H1 (cell line): ENCODE measurements at places on chromosomes 5 and 9.

- DNase-seq = no peak
Measured at GRCh38 chr9:19516348-19516747, 107.5 kb downstream of the ACER2 start.

DNA sequence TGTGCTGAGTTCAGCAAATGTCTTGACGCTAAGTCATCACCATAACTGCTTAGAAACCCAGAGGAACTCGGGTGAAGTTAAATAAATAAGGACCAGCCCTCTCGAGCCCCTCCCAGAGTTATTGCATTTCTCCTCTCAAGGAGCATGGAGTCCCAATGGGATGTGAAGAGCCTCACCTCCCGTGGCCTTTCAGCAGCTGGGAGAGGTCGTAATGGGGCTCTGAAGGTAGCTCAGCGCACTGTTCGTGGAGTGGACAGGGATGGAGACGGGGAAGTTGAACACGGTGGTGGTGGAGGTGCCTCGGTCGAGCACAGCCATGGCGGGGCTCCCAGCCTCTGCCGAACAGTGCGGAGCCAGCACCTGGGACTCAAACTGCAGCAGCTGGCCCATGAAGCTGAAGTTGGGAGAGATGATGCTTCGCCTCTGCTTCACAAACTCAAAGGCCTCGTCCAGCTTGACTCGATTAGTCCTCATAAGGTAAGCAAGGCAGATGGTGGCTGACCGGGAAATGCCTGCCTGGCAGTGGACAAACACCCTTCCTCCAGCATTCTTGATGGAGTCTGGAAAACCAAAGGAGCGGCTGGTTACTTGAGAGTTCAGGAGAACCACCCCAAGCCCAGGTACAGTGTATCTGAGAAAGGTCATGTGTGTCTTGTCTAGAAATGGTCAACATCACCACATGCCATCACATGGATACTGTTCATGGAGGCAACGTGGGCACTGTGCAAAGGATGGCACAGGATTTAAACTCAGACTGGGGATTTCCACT, 2.2 kb downstream of the DUSP1 start:
- DNase-seq = no peak

- DNase-seq = no peak
Measured at GRCh38 chr5:163612358-163613149, 107.1 kb downstream of the MAT2B start.

DNA sequence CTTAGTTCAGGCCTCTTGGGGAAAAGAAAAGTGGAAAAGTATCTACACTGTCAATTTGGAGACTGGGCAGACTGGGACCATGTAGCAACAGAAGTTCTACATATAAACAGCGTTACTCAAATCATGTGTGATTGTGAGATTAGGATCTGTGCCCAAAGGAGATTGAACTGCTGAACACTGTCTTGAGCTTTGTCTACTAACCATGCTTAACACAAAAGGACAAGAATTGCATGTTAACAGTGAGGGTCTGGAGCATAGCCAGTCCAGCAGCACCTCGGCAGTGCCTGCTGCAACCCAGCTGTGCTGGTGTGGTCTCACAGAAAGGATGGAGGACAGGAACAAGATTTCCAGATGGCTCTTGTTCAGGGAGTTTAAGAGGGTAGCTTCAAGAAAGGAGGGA, 5.7 kb downstream of the PAM start:
- DNase-seq = no peak

GRCh38 chr9:131701789-131702337, 38.0 kb downstream of the RAPGEF1 start:
- DNase-seq = no peak

DNA sequence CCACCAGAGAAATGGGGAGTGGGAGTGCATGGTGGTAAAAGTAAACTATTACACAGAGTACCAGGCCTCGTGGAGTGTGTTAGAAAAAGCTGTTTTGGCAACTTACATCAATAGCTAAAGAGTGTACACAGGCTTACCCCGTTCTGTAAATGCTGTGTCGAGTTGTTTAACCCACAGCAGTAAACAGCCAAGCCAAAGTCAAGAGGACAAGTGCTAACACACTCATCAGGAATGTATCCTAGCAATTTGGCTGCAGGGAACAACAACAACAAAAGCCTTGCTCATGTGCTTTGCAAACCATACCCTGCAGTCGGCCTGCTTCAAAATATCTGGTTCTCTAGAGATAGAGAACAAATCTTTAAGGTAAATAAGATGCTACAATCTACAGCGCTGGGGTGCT, 15.9 kb downstream of the DAP start:
- DNase-seq = no peak

DNA sequence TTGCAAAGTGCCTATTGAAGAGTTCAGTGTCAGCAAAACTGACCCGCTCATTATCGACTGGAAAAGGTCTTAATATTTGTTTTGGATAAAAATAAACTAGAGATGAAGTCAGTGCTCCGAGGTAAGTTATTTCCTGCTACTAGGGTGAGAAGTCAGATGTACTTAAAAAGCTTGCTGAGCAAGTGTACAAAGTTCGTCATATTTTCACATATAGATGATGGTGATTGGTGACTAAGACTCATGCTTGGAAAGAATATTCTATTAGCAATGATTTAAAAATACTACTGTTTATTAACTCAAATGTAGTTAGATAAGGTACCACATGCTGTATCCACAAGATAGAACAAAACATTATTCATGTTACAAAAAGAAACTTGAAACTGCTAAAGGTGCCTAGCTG, 643.7 kb downstream of the GABRG2 start:
- no peak for DNase-seq

GRCh38 chr9:95095641-95096355, 221.7 kb downstream of the FANCC start:
- DNase-seq = no peak

DNA sequence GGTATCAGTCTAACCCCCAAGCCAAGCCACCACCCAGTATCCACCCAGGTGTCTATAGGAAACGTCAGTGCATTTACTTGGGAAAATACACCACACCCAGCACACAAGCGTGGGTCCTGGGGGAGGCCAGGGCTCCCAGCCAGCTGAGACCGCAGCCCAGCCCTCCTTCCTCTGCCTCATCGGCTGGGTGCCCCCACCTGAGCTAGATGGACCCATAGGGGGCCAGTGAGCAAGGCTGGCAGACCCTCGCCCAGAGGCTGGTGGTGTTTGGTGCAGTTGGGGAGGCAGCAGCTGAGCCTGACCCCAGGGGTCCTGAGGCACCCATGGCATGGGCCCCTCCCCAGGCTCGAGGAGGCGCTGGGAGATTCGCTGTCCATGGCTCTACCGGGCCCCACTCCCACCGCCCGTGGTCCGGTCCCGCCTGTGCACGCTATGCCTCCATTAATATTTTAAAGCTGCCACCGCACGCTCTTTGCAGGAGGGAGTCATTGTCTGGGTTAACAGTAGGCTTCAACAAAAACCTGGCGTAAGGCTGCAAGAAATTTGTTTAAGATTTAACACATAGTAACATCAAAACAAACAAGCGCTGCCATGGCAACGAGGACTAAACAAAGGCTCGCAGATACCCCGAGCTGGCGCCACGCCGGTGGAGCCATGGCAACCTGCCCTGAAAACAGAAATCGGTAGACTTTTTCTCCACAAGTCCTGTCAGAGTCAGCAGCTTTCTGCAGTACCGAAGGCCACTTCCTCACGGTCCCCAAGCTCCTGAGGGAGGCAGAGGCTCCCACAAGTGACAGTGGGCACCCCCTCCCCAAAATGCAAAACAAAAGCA, 20.6 kb downstream of the TPPP start:
- DNase-seq = no peak

DNA sequence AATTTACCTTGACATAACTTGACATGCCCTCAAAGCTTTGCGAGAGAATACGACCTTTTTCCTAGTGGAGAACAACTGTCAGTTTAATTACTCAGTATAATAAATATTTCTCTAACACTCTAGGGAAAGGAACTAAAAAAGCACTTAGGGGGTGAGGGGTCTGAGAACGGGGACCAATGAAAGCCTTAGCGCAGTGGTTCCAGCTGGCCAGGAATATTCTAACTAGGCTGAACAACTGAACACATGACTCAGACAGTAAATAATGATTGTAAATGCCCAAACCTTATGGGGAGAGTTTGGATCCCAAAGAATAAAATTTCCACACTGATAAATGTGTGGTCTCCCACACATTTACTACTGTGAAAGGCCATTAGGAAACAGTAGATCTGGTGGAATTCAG, 14.9 kb downstream of the MYO10 start:
- no peak for DNase-seq

DNA sequence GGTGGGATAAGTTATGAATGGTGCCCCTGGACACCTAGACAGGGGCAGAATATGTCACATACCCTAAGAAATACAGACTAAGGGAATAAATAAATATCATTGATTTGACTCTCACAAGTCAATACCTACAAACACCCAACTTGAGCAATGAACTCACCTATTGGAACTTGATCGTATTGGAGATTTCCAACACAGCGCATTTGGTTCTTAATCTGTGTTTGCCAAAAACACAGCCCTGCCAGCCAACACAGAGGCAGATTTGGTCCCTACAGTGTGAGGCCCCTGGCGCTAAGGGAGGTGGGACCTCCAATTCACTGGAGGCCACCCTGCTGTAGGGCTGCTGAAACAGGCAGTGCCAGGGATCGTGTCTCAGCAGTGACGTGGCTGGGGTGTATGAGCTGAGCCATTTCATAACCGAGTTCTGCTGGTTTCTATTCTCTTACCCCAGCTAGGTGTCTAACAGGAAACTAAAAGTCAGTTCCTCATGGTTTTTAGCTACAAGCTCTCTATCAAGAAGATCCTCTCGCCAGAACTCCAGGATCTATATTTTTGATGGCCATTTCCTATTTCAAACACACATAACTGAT, 84.5 kb downstream of the SLC1A1 start:
- DNase-seq = no peak

GRCh38 chr5:66796305-66797292, 200.4 kb downstream of the MAST4 start:
- DNase-seq = no peak

- DNase-seq = no peak
Measured at GRCh38 chr5:133307275-133307674, 255.5 kb downstream of the HSPA4 start.

GRCh38 chr9:33498387-33498786, 24.7 kb upstream of the NOL6 start:
- DNase-seq = no peak

DNA sequence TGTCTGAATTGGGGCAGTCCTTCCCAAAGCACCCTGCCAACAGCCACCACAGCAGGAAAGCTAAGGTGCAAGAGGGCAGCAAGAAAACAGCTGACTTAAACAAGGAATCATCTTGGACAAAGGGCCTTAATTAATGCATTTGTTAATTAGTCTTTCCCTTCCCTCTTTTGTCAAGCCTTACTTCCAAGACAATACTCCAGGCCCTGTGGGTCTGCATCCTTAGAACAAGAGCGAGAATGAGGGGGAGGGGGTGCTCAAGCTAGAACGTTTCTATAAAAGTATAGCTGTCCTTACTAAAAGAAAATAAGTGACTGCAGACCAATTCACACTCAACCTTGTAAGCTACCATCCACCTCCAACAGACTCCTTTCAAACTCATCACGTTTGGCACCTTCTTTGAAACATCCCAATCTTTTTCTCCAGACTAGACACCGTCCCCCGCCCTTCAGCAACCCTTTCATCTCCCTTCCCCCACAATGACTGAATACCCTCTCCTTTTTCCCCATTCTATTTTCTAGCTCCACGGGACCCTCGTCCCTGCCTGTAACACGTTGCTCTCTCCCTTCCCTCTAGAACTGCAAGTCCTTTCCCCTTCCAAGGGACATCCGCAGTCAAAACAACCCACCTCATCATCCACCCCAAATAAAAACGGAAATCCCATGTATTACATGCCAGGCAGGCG, 85.7 kb upstream of the RNF38 start:
- no peak for DNase-seq

- DNase-seq = no peak
Measured at GRCh38 chr5:36881304-36881703, 4.7 kb downstream of the NIPBL start.

GRCh38 chr9:95065224-95065623, 252.3 kb downstream of the FANCC start:
- no peak for DNase-seq

GRCh38 chr5:134070725-134071613, 43.5 kb upstream of the TCF7 start:
- DNase-seq = peak; percentile 75

DNA sequence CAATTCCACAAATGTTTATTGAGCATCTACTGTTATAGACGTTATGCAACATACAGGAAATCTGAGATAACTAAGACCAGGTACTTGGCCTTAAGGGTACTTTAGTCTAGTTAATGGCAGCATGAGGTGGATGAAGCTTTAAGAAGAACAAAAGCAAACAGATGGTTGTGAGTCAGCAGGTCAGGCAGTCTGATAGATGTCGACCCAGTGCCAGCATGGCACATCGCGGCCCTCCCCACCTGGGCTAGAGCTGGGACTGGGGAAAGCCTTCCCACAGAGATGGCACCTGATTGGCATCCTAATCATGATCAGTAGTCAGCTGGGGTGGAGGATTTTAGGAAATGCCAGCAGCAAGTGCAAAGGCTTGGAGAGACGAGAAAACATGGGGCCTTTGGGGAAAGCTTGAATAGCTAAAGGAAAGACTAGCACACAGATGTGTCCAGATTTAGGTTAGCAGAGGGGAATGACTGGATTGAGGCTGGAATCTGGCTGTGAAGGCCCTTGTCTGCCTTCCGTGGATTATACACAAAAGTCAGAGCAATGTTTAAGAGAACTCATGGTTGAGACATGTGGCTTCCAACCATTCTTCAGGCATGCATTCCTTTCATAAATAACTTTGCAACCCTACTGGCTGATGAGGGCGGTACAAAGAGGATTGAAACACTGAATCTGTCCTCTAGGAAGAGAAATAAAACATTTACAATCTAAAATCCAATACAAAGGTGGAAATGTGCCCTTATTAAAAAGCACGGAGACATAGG, 395.4 kb upstream of the WWC1 start:
- DNase-seq = peak; percentile 29

GRCh38 chr9:121924700-121925099, 168.4 kb downstream of the TTLL11 start:
- DNase-seq = no peak

GRCh38 chr9:82466616-82467260, 478.2 kb downstream of the SPATA31D1 start:
- DNase-seq = peak; percentile 44

DNA sequence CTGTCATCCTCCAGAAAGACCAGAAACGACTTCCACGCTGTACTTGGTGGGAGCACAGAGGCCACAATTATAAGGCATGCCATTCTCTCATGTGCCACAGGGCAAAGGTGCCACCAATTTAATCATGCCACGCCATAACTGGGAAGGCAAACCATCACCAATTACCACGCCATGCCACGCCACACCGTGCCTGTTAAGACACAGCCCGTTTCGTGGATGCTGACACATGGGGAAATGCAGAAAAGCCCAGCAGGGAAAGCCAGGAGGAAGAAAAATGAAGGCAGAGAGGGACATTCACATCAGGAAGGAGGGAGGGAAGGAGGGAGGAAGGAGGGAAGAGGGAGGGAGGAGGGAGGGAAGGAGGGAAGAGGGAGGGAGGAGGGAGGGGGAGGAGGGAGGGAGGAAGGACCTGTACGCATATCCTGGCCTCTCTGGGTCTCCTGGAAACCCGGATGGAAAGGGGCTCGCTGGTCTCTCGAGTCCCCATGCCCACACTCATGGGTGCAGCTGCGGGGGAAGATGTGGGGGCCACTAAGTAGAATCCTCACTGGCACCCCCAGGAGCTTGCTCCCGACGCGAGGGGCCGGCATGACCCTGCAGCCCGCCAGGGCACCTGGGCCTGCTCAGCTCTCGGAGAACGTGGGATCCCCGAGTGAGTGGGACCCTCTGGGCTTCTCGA, 61.7 kb upstream of the UBAC1 start:
- no peak for DNase-seq

- DNase-seq = no peak
Measured at GRCh38 chr5:6833406-6833805, 120.2 kb downstream of the TENT4A start.
